Type B pancreatic cell (in vitro differentiated cells): ENCODE measurements at places on chromosomes 11 and 22.

GRCh38 chr11:85540635-85541205, 86.4 kb downstream of the DLG2 start:
- no peak overlapping the region for H3K27ac ChIP-seq
- H3K27me3 ChIP-seq = peaks cover 4% of the 10 kb centered on the region
- H3K4me3 ChIP-seq = no peak overlapping the region

- peak; percentile 62 for DNase-seq
- H3K4me1 ChIP-seq = peaks cover 73% of the 10 kb centered on the region
- no peaks in the 10 kb centered on the region for H3K36me3 ChIP-seq
- H3K4me3 ChIP-seq = no peak overlapping the region
These were observed 27.9 kb upstream of the OAF start for GRCh38 chr11:120182790-120183491.

GRCh38 chr11:74980634-74981033, 8.1 kb upstream of the NEU3 start:
- H3K27me3 ChIP-seq = no peaks in the 10 kb centered on the region
- peaks cover 22% of the 10 kb centered on the region for H3K36me3 ChIP-seq
- H3K4me3 ChIP-seq = no peak overlapping the region

DNA sequence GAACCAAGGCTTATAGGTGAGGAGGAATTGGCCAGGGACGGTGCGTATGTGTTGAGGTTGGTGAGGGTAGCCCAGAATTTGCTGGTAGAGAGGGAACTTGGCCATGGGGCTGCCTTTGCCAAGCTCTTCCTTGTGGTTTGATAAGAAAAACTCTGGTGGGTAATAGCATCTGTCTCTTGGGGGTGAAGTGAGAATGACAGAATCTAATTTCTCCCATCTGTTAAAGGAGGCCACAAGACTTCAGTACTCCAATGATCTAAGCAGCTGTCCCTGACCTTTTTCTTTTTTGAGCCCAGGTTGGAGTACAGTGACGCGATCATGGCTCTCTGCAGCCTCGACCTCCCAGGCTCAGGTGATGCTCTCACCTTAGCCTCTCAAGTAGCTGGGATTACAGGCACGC, 36.0 kb upstream of the PICK1 start:
- peaks cover 3% of the 10 kb centered on the region for H3K27me3 ChIP-seq
- H3K36me3 ChIP-seq = no peaks in the 10 kb centered on the region
- H3K27ac ChIP-seq = no peak overlapping the region
- H3K4me3 ChIP-seq = no peak overlapping the region
- no peak for DNase-seq

DNA sequence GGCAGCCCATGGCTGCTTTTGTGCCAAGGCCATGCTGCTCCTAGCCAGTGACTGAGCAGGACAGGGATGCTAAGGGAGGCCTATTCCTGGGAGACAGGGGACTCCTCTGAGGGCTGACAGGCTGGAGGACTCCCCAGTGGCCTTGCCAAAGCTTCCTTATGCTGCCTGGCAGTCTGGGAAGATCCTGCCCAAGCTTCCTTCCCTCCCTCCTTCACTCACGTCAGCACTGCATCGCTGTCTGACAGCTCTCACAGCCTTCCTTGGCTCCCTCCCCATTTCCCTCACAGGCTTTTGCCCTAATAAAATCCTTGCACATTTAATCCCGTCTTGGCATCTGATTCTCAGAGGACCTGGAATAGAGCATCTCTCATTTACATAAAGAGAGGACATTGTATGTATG, 26.5 kb downstream of the HTR3A start:
- no peaks in the 10 kb centered on the region for H3K36me3 ChIP-seq
- no peak for DNase-seq
- no peaks in the 10 kb centered on the region for H3K4me1 ChIP-seq
- H3K27ac ChIP-seq = no peak overlapping the region
